ENCODE measurements at places on chromosomes 2 and 18.

DNA sequence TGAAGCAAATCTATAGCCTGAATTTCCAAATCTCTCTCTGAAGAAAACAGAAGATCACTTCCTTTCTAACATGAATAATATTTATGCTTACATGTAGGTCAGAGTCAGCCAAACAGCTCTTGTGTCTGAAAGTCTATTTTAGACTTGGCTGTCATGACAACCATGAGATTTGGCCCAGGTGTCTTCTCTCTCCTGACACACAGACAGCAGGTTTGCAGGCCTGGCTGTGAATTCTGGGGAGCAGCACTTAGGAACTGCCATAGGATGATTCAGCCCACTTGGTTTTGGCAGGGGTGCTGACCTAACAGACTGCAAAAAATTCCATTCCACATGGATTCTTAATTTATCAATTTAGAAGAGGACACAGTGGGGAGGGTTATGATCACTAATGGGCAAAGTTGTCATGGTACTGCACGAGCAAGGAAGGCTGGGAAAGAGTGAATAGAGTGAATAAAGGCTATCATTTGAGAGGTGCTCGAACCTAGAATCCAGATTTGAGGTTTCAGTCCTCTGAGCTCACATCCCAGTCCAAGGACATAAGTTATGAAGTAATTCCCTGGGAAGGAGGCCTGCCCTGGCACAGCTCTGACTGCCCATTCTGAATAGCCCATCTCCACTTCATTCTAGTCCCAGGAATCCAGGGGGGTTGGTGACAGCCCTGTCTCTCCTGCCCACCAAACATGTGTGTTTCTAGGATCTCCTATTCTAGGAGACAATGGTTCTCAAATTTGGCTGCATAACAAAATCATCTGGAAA is 453.9 kb upstream of the TRIB2 start:
- no peak for DNase-seq

GRCh38 chr18:35038881-35039491 is 2.2 kb upstream of the MAPRE2 start:
- no peak for DNase-seq

DNA sequence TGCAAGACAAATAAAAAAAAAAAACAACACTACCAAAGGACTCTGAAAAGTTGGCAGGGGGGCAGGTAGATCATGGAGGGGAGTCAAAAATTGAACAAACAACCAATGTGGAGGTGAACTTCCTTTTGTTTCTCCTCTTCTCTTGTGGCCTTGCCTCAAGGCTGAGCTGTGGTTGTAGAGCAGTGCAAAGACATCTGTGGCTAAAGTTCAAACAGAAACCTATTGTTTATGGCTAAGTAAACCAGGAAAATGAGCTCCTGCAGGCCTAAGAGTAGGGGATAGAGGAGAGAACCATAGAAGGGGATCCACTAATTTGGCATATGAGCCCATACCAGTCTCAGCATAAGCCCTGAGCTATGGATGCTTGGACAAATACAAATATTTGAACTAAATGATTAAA is 40.2 kb upstream of the EGR4 start:
- DNase-seq = no peak

GRCh38 chr2:381181-381580 is 93.3 kb upstream of the ALKAL2 start:
- DNase-seq = no peak

- DNase-seq = no peak
Observed at GRCh38 chr18:68121826-68122225, 593.1 kb downstream of the TMX3 start.

- no peak for DNase-seq
Observed at GRCh38 chr2:167940346-167940725, 307.1 kb downstream of the STK39 start.

DNA sequence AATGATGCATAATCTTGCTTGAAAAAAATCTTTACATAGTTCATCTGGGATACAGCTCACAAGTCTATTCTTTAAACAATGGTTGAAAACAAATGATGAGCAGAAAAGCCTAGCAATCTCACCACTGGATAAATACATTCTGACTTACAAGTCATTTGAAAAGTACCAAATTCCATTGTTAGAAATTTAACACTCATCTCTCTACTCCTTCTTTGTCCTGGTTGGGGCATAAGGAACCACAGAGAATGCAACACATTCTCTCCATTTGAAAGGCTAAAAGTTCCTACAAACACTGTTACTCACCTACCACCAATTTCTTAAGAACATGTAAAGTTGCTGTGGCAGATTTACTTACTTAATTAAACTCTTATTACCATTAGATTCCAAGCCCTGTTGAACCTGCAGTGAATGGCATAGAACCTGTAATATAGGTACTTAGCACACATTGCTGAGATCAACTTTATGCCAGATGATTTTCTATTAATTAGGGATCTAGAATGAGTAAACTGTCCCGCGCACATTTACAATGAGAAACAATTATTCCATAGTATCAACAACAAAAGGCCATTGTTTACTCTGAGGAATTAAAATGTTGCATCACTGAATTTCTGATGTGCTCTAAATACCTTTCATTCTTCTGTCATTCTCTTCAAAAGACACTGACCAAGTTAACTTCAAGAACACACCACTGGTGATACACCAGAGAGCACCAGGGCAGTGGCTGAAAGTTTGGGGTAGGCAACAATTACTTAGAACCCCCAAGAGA is 69.6 kb downstream of the CABYR start:
- DNase-seq = no peak

DNA sequence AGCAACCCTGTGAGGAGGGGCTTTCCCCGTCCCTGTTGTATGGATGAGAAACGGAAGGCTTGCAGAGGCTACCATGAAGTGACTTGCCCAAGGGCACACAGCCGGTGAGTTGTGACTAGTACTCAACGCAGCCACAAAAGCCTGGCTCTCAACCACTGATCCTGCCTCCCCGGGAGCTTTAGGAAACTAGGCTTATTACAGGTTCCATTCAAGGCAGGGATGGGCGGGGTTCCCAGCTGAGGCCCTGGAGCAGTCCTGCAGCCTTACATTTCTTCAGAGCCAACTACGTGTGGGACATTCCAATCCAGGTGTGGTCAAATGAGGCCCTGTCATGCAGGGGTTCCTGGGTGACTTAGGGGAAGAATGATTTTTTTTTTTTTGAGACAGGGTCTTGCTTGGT is 59.6 kb downstream of the MEX3C start:
- no peak for DNase-seq

DNA sequence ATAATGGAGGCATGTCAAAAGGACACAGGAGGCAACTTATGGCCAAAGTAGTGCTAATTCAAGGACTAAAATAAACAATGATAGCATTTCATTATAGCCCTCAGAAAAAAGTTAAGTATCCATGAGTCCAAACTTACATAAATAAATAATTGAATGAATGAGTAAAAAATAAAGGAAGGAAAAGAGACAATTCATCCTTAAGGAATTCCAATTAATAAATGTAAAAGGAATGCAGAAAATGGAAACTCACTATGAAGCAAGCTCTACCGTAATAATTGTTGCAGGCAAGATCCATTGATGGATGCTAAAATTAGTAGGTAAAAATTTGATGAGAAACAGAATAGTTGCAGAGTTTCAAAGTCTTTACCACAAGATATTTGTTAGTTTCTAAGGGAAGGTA is 88.2 kb upstream of the RAPGEF4 start:
- DNase-seq = no peak

GRCh38 chr18:50429207-50429948 is 54.5 kb downstream of the SKA1 start:
- DNase-seq = no peak

GRCh38 chr2:194867328-194867727 is 789.7 kb upstream of the SLC39A10 start:
- no peak for DNase-seq

GRCh38 chr2:112141626-112142007 is 3.4 kb downstream of the FBLN7 start:
- DNase-seq = no peak

GRCh38 chr2:101113441-101114267 is 37.5 kb downstream of the TBC1D8 start:
- no peak for DNase-seq

- DNase-seq = no peak
Observed at GRCh38 chr2:39486071-39486470, 49.0 kb upstream of the MAP4K3 start.

DNA sequence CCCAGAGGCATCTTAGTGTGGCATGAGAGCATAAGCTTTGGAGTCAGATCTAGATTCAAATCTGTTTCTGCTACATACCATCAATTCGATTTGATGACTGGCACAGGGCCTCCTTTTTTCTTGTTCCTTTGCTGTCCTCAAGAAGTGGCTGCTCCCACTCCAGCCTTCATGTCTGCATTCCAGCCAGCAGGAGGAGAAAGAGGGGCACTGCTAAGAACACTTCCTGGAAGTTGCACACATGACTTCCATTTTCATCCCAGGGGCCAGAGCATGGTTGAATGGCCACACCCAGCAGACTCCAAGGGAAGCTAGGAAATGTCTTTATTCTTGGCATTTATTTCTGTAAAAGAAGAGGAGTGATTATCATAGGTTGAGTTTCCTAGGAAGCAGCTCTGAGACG is 50.4 kb downstream of the EML6 start:
- DNase-seq = no peak

DNA sequence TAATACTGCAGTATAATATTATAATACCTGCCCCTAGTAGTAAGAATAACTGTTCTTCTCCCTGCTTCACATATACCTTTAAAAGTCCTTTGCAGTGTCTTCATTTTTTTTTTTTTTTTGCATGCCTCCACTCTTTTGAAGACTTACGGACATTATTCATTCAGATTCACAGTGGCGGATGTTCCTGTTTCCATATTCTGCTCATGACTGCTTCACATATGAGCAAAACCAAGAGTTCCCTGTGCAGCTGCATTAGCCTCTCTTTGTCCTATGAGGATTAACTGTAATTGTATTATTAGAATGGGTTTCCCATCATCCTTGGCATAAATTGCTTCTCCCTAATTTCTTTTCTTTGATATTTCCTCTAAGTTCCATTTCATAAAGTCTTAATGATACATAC is 12.8 kb downstream of the IL18RAP start:
- DNase-seq = no peak

DNA sequence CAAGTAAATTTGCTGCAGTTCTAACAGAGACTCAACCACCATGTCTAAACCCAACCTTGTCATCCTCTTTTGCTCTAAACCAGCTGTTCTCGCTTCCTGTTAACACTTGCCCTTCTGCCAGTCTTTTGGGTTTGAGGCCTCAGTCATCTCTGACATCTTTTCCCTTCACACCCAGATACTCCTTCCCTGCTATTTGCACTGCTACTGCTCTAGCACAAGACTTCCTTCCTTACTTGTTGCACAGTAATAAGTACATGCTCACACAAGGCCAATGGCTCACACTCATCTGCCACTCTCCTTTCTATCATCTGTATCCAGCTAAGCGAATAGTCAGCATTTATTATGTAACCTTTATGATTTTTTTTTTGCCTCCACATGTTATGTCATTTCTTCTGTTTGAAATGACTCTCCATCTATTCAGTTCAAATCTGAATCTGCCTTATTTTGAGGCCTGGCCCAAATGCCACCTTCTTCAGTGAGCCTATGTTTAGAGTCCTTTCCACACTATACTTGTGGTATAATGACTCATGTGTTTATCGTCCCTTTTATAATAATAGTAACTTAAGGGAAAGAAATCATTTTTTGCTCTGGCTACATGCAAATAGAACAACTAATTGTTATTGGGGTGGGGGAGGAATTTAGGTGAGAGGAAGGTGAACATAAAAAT is 22.5 kb upstream of the CDKL4 start:
- DNase-seq = no peak

- DNase-seq = no peak
Observed at GRCh38 chr2:229586746-229587705, 127.3 kb downstream of the DNER start.

DNA sequence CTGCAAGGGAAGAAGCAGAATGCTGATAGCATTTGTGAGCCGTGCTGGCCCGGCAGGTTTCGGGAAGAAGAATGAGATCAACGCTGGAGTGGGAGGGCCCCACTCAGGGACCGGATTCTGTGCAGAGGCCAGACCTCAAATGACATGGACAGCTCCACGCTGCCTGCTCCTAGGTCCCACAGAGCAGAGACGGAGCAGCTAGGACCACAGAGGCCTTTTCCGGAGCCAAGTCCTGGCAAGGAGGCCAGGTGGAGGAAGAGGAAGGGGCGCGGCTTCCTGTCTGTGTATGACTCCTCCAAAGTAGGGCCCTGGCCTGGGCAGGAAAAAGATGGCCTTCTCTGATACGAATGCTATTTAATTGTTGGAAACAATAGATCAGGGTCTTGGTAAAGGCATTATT is 139.9 kb downstream of the LRRC30 start:
- DNase-seq = no peak

DNA sequence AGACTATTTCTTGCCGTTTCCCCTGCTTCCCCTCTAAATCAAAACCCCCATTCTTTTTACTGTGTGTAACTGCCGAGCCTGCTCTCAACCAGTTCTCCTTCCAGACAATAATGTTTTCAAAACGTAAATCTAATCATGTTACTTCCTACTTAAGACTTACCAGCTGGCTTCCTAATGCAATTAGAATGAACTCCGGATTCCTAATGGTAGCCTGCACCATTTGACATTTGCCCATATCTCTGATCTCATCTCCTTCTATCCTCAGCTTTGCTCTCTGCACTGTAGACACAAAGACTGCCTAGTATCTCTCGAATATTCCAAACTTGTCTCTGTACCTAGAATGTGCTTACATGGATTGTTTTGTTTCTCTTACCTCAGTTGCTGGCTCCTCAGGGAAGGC is 12.9 kb downstream of the TTL start:
- DNase-seq = no peak

GRCh38 chr2:64876137-64876647 is 113.0 kb upstream of the SLC1A4 start:
- DNase-seq = no peak

DNA sequence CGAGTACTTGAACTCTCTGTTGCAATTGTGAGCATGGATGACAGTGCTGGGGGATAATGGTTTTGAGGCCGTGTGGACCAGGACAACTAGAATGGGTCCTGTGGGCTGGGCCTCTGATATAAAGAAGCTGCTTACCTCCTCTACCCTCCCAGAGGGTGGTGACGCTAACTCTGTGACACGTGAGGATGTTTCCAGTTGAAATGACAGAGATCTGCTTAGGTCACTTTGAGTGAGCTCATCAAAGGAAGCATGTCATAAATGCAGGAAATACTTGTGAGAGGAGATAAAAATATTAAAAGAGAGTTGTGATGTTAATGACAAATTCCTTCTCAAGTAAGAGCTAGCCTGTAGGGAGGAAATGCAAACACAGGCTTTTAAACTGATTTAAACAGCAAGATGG is 16.4 kb downstream of the RMC1 start:
- no peak for DNase-seq

- DNase-seq = no peak
Observed at GRCh38 chr2:191441496-191442214, 196.5 kb downstream of the MYO1B start.

GRCh38 chr2:173181982-173182381 is 106.3 kb downstream of the MAP3K20 start:
- DNase-seq = no peak

GRCh38 chr2:26492749-26493515 is 15.0 kb upstream of the OTOF start:
- no peak for DNase-seq

DNA sequence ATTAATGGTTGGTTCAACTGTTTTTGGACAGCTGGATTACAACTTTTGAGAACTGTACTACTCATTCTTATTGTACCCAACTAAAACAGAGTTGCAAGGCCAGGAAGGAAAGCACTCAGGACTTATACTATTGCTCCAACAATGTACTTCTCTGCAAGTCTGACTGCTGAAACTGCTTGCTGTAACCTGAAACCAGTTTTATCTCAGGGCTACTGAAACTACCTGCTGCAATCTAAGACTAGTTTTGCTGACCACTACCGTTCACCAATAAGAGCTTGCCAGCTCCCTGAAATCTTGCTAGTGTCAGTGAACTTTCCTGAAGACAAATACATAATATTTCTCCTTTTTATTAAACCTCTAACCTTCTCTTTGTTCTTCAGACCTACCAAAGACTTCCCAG is 157.3 kb downstream of the CDCA7 start:
- no peak for DNase-seq

Data from stimulated activated CD8-positive, alpha-beta memory T cell treated with anti-CD3 and anti-CD28 coated beads, Interleukin-7, amount 100 ng/mL, for 4 hours (primary cell).